ENCODE measurements at places on chromosomes 6 and 20.

GRCh38 chr20:60586269-60587050, 628.2 kb downstream of the CDH26 start:
- no peak for DNase-seq

- DNase-seq: no peak
These were observed 113.5 kb downstream of the SLC35B3 start for GRCh38 chr6:8321671-8322404.

- DNase-seq: no peak
These were observed 8.4 kb downstream of the GMDS start for GRCh38 chr6:2237001-2237400.

DNA sequence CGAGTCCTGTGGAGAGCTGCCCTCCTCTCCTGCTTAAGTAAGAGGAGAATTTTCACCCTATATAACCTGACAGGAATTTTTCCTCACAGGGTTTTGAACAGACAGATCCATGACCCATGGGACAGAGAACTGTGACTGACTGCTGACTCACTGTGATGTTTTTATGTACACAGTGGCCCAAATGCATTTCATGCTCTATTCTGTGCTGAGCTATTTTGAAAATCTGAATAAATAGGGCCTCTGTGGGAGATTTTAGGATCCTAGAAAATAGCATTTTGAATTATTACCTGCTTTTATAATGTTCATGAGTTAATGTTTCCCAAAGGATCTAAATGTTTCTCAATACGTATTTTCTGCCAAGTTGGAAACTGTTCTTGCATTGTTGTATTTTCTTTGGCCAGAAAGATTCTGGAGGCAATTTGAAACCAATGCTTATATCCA, 577.4 kb downstream of the HTR1B start:
- no peak for DNase-seq

DNA sequence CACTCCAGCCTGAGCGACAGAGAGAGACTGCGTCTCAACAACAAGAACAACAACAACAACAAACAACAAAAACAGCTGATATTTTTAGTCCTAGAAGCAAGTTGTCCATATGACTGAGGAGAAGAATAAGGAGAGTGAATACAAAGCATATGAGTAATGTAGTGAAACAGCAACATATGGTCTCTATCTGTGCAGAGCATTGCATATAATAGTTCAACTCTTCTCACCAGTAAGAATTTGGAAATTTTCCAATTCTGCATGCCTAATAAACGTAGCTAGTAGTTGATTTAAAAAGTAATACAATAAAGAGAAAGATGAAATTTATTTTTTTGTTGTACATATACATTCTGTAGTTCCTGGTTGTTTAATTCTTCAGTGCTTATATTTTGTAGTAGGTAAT, 129.7 kb upstream of the FAM83B start:
- DNase-seq: no peak

DNA sequence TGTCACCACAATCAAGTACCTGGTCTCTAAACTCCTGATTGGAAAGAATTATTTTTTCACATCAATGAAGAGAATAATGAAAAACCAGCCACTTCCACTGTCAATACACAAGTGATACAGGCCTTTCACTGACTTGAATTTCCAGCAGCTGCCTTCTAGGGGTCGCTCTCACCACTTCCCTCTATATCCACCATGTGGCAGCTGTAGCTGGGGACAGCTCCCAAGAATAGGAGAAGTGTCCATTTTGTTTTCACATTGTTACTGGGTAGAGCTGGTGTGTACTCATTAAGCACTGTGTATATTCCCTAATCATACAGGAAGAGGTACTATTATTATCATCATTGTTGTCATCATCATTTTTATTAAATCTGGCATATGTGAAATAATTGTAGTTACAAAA, 438.4 kb upstream of the SPTLC3 start:
- no peak for DNase-seq

GRCh38 chr6:145497006-145497405, 238.3 kb downstream of the EPM2A start:
- no peak for DNase-seq

DNA sequence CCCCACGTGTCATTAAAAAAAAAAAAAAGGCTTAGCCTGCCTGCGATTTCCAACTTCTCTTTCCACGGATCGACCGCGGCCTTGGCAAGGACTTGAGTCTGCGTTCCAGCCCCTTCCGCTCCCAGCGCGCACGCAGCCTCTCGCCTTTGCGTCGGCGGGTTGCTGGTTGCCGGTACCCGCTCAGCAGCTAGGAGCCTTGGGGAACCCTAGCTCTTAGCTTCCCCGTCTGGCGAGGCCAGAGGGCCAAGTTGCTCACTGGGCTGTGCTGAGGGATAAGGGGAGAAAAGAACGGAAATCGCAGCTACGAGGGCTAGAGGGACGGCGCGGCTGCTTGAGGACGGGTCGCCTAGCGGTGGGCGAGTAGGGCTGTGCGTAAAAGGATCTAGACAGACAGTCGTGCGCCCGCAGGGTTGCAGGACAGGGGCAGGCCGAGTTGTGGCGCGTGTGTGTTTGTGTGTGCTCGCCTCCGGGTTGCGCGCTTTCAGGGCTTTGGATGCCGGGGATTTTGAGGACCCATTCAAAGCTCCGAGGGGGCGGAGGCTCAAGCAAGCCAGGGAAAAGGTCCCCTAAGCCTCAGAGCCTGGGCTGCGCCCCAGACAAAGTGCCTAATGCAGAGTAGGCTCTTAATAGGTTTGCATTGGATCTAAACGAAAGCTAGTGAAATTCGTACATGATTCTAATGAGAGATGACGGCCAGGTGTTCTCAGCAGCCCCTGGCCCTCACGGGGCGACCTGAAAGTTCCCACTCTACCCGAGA, 40.5 kb upstream of the OSTM1 start:
- peak; percentile 41 for DNase-seq

GRCh38 chr6:11412011-11412424, 125.5 kb upstream of the TMEM170B start:
- DNase-seq: no peak

GRCh38 chr6:139313784-139314545, 22.2 kb upstream of the TXLNB start:
- no peak for DNase-seq

DNA sequence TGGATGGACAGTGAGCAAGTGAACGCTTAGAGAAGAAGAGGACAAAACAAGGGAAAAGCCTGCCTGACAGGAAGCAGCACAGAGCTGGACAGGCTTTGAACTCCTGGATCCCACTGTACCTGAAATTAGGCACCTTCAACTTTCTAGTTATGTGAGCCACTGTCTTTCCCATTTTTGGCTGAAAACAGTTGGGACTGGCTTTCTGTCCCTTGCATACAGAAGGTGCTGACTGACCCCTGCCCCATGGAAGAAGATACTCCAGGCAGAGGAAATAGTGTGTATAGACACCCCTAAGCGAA, 122.8 kb downstream of the CEBPB start:
- no peak for DNase-seq

- DNase-seq: no peak
These were observed 19.6 kb upstream of the FNDC1 start for GRCh38 chr6:159149641-159150040.

GRCh38 chr6:73263570-73263909, 544 bp upstream of the KHDC1 start:
- DNase-seq: no peak

- no peak for DNase-seq
These were observed 149.1 kb downstream of the ZNF217 start for GRCh38 chr20:53444401-53445149.

- DNase-seq: no peak
These were observed 36.8 kb downstream of the TSPYL4 start for GRCh38 chr6:116217069-116217468.

GRCh38 chr6:83854001-83854501, 891 bp downstream of the RIPPLY2 start:
- DNase-seq: no peak

- peak; percentile 39 for DNase-seq
These were observed 192.0 kb downstream of the PREX1 start for GRCh38 chr20:48635791-48636267.

- DNase-seq: peak; percentile 47
These were observed 19.2 kb upstream of the GLP1R start for GRCh38 chr6:39029156-39030011.

- DNase-seq: no peak
These were observed 1.5 kb downstream of the RXRB start for GRCh38 chr6:33198853-33199436.

GRCh38 chr6:90436403-90436802, 139.8 kb upstream of the BACH2 start:
- DNase-seq: no peak

- no peak for DNase-seq
These were observed 157.7 kb downstream of the PREX1 start for GRCh38 chr20:48669946-48670605.

All from stimulated activated CD4-positive, alpha-beta T cell treated with anti-CD3 and anti-CD28 coated beads, TNF-alpha, amount 100 ng/mL, for 48 hours (primary cell).